ENCODE measurements at places on chromosomes 3 and 15.

DNA sequence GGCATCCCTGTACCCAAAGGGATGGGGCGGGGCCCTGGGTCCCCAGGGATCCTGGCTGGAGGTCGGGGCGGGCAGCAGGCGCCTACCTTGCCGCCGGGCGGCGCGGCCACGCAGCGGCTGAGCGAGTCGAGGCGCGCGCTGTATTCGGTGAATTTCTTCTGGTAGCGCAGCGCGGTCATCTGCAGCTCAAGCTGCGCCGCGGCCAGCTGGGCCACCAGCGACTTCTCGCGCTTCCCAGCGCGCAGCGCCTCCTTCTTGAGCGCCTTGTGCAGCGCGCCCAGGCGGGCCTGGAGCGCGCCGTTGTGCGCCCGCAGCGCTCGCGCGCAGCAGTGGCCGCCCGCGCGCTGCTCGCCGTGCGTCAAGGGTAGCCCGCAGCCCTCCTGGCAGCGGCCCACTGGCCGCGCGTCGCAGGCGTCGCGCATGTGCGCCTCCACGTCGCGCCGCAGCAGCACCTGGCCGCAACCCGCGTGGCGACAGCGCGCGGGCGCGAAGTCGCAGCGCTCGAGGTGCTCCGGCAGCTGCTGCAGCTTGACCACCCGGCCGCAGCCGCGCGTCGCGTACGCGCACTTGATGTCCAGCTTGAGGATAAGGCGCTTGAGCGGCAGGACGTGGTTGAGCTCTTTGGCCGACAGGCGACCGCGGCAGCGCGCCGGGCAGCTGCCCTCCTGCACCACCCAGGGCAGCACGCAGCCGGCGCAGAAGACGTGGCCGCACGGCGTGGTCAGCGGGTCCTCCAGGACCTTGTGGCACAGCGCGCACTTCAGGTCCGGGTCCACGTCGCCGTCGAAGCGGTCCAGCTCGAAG, 522 bp downstream of the PDZRN3 start:
- no peak overlapping the region for H3K27ac ChIP-seq
- no peaks in the 10 kb centered on the region for H3K4me1 ChIP-seq

- no peaks in the 10 kb centered on the region for H3K4me1 ChIP-seq
- no peak for DNase-seq
- H3K27ac ChIP-seq: no peak overlapping the region
- H3K36me3 ChIP-seq: no peaks in the 10 kb centered on the region
- H3K4me3 ChIP-seq: no peak overlapping the region
These were observed 204.4 kb downstream of the FMN1 start for GRCh38 chr15:32990071-32990470.

DNA sequence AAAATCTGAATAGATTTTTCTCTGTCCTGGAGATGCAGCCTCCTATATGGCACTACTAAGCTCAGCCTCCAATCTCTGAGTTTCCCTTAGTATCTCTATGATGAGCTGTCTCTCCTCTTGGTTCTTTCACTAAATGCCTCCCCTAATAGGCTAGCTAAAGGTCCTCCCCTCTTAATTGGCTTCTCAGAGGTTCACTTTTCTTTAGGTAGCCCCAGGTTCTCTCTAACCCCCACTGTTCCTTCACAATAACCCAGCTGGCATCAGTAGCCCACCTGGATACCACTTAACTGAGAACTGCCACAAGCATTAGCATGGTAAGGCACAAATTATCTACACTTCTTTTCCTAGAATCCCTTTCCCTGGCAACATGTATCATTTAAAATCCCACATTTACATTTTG, 523.2 kb downstream of the IGSF11 start:
- DNase-seq: no peak
- H3K4me1 ChIP-seq: no peaks in the 10 kb centered on the region
- H3K27ac ChIP-seq: no peak overlapping the region
- H3K36me3 ChIP-seq: no peaks in the 10 kb centered on the region
- peaks cover 1% of the 10 kb centered on the region for H3K27me3 ChIP-seq

DNA sequence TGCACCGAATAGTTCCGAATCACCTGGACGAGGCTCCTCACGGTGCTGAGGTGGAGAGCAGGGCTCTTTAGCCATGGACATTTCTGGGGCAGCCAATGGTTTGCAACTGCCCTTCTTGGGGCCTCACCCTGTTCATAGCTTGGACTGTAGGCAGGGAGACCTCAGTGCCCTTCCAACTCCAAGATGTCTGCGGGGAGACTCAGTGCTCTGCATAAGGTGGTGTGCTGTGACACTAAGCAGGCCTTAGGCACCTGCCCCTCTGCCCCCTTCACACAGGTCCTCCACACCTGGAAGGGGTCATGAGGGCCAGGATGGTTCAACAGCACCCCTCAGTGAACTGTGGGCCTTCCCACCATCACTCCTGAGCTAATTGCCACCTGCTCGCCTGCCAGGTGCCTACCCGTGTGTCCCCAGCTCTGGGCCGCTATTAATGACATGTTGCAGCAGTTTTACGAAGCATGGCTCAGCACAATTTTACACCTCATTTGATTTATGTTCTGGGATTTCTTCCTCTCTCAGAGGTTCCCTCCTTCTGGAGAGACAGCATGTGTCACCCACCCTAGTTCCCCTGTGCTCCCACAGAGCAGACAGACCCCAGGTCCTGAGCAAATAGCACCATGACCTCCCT, 101.2 kb upstream of the SMAD3 start:
- no peaks in the 10 kb centered on the region for H3K4me1 ChIP-seq
- no peak for DNase-seq
- H3K4me3 ChIP-seq: no peak overlapping the region
- H3K36me3 ChIP-seq: no peaks in the 10 kb centered on the region
- no peaks in the 10 kb centered on the region for H3K27me3 ChIP-seq

GRCh38 chr3:42758126-42758525, 14.9 kb downstream of the CCDC13 start:
- no peak for DNase-seq
- H3K4me3 ChIP-seq: no peak overlapping the region
- H3K27me3 ChIP-seq: no peaks in the 10 kb centered on the region
- H3K4me1 ChIP-seq: no peaks in the 10 kb centered on the region

DNA sequence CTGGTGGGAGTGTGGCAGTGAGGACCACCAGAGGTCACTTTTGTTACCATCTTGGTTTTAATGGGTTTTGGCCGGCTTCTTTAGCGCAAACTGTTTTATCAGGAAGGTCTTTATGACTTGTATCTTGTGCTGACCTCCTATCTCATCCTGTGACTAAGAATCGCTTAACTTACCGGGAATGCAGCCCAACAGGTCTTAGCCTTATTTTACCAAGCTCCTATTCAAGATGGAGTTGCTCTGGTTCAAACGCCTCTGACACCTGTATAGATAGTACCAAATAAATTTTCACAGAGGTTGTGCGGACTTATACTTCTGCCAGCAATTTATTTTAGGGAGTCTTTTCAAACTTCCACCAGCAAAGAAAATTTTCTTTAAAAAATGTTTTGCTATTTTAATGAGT, 13.6 kb upstream of the SLCO3A1 start:
- no peak overlapping the region for H3K27ac ChIP-seq
- peaks cover 26% of the 10 kb centered on the region for H3K27me3 ChIP-seq
- no peaks in the 10 kb centered on the region for H3K4me1 ChIP-seq
